Osteoblast (primary cell): ENCODE measurements at places on chromosomes 1 and 21. TPM values are rescaled to one million over a fixed set of nuclear protein-coding genes. Genes with fewer than 3 reads are reported as not detected.
A peak's percentile ranks its signal among the peaks of the same experiment; 100 is the strongest.

Gene ITGB2
- total RNA-seq = 13.3 and 15.2 TPM in 2 replicates

DNA sequence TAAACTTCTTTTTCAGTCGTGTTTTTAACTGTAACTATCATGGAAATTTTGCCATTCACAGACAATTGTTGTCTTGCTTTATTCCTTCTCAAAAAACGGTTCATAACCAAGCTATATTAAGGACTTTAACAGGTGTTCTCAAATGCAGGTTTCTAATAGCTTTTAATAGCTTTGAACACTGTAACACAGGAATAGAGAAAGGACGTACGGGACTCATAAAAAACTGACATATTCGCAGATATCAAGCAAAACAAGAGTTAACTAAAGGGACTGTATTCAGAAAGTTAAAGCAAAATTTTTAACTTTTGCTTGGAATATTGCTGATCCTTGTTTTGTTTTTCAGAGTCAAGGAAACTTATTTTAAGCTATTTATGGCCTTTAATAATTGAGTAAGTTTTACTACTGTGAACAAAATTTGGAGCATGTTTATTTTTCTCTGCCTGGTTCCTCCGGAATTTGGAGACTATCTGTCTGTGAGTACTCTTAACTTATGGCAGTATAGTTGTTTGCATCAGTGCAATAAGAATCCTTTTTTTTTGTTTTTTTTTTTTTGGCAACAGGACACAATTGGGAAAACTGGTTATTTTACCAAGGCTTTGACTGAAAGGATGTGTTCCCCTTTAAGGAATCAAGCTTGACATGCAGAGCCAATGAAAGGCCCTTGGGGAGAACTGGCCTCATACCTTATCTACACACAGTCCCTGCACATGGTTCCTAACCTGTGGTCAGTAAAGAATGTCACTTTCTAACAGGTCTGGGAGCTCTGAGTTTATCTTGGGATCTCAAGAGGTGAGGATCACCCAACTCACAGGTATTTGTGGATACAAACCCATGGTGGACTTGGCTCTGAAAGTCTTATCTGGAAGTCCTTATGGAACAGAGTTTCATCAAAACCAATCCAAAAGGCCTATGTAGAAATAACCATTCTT lies 5.8 kb upstream of the CD46 start:
- no peaks in the 10 kb centered on the region for H3K36me3 ChIP-seq
- no peaks in the 10 kb centered on the region for H3K27me3 ChIP-seq
- H3K4me3 ChIP-seq = no peak overlapping the region

DNA sequence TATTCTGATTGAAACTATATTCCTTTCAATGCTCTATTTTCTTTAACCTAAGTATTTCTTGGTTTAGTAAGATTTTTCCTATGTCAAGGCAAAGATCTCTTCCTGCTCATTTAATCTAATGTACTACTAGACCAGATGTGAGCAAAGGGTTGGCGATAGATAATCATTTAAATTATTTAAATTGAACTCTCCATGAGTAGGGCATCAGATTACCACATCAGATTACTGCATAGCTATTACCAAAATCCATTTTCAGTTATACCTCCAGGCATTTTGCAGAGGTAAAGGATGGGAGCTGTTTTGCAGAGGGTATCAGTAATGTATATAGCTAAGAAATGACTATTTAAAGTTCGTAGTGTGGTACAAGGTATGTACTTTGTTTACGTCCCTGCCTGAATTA lies 607.9 kb downstream of the PTPRC start:
- DNase-seq = no peak
- no peaks in the 10 kb centered on the region for H3K27me3 ChIP-seq
- no peaks in the 10 kb centered on the region for H3K36me3 ChIP-seq
- H3K4me1 ChIP-seq = no peaks in the 10 kb centered on the region
- no peak overlapping the region for H3K27ac ChIP-seq

GRCh38 chr1:108843390-108844137 lies 13.3 kb downstream of the AKNAD1 start:
- no peak overlapping the region for H3K27ac ChIP-seq
- H3K36me3 ChIP-seq = no peaks in the 10 kb centered on the region
- no peak overlapping the region for H3K4me3 ChIP-seq
- peaks cover 4% of the 10 kb centered on the region for H3K27me3 ChIP-seq
- no peaks in the 10 kb centered on the region for H3K4me1 ChIP-seq
- DNase-seq = no peak

DNA sequence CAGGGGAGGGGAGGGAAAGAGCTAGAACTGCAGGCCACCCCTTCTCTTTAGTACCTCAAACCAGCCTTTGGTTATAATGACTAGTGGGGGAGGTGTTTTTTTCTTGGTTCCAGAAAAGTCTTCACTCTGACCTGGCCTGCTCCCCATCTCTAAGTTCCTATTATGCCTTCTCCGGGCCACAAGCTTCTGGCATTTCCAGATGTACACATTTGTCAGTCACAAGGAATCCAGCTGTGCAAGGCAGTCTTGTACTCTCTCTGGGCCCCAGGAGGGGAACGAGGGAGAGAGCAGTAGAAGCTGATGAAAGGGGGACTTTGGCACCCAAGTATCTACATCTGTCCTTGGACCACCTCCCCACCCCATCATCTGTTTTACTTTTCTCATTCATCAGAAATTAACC lies 2.7 kb upstream of the FALEC start:
- peak; percentile 32 for DNase-seq
- H3K4me1 ChIP-seq = peaks cover 24% of the 10 kb centered on the region
- no peaks in the 10 kb centered on the region for H3K27me3 ChIP-seq

DNA sequence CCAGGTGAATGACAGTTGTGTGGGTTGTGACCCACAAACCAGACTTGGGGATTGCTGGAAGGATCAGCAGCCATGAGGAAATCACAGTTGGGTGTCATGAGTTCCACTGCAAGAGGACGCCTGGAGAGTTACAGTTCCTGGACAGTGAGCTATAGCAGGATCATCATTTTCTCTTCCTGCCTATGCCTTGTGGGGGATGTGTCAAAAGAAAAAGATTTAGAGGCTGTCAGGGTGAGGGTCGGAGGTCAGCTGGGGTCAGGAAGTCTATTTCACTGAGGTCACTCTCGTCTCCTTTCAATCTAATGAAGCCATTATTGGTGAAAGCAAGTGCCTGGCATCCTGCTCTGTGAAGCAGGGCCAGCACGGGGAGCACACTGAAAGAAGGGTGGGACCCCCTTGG lies 7.0 kb upstream of the LIN28A start:
- no peak overlapping the region for H3K27ac ChIP-seq
- no peaks in the 10 kb centered on the region for H3K36me3 ChIP-seq
- no peak overlapping the region for H3K4me3 ChIP-seq
- peak; percentile 74 for DNase-seq
- peaks cover 4% of the 10 kb centered on the region for H3K4me1 ChIP-seq
- H3K27me3 ChIP-seq = peaks cover 1% of the 10 kb centered on the region

DNA sequence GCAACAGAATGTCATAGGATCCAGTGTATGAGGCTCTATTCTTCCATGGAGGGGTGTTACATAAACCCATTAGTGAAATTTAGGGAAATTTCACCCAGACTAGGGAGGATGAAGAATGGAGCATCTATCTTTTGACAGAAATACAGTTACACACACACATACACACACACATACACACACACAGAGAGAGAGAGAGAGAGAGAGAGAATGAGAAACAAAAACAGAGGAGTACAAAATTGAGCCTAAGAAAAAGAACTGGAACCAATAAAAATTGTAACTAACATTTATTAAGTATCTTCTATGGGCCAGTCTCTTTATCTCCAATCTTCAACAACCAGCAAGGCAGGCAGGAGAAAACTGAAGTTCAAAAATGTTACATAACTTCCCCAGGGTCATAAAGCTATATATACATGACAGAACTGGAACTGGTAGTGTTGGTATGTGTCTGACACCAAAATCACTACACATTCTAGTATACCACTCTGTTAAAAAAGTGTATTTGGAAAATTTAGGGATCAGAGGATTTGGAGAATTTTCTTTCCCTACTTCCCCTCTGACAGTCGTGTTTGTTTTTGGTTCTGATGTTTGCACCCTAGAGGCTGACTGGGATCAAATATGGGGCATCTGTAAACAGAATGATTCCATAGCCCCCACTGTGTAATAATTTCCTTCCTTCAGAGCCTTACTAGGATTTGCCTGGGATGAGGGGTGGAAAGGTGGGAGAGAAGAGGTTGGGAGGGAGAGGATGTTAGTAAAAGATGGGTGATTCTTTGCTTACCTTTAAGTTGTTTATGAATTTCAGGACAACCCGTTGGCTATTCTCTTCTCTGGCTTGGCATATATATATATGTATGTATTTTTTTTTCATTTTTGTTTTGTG lies 1.0 kb upstream of the ZFYVE9 start:
- DNase-seq = peak; percentile 9
- peak overlapping the region; percentile 88 for H3K4me3 ChIP-seq
- H3K27me3 ChIP-seq = no peaks in the 10 kb centered on the region
- H3K27ac ChIP-seq = peak overlapping the region; percentile 77
- no peaks in the 10 kb centered on the region for H3K36me3 ChIP-seq

Gene CR1
- total RNA-seq = under 0.01 TPM in 1 of 2 replicates, not detected in the other

DNA sequence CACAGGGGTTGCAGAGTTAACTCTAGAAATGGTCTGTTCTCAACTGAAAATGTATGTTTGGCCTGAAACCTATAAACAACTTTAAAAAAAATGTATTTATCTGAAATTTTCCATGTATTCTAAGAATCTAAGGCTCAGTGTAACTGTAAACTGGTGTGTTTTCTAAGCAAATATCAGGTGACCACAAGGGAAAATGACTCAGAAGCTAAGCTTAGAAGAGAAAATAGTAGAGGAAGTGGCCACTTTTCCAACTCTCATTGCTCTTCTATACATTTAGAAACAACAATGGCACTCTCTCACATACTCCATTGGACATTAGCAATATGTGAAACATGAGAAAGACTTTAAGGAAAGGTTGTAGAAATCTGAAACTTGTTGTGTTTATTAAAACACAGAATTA lies 7.5 kb downstream of the TNFSF18 start:
- H3K27me3 ChIP-seq = no peaks in the 10 kb centered on the region
- H3K36me3 ChIP-seq = no peaks in the 10 kb centered on the region
- peaks cover 6% of the 10 kb centered on the region for H3K4me1 ChIP-seq
- H3K4me3 ChIP-seq = no peak overlapping the region
- H3K27ac ChIP-seq = no peak overlapping the region

Gene TP73
- not detected in 2 replicates for total RNA-seq

- H3K4me1 ChIP-seq = no peaks in the 10 kb centered on the region
- DNase-seq = no peak
- H3K27ac ChIP-seq = no peak overlapping the region
- H3K4me3 ChIP-seq = no peak overlapping the region
- no peaks in the 10 kb centered on the region for H3K36me3 ChIP-seq
Observed at GRCh38 chr1:174266476-174266875, 107.2 kb downstream of the RABGAP1L start.

DNA sequence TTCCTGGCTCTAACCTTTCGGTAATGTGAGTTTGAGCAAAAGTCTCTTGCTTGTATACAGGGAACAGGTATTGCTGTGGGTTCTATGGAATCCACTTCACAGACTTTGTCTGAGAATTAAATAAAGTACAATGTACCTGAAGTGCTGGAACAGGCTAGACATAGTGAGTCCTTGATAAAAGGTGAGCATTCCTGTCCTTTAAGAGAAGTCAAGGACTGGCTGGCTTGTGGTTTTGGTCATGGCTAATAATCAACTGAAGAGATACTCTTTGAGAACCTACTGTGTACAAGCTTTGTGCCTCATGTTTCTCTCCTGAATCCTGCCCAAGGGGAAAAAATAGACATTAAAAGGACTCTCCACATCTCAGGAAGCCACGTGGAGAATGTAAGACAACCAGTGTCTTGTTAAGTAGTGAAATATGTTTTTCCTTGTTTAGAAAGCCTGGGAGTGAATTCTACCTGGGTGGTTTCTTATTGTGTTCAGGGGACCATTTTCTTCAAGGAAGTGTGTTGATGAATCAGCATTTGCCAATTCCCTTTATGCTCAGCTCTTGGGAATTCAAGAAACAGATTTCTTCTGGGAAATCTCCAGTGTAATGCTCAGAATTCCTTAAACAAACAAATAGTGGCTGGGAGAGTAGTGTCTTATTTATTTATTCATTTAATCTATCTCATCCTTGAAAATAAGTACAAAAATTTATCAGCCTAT lies 55.2 kb upstream of the PLD5 start:
- H3K27ac ChIP-seq = no peak overlapping the region
- H3K4me3 ChIP-seq = no peak overlapping the region
- H3K4me1 ChIP-seq = no peaks in the 10 kb centered on the region
- no peaks in the 10 kb centered on the region for H3K36me3 ChIP-seq
- no peak for DNase-seq
- H3K27me3 ChIP-seq = no peaks in the 10 kb centered on the region

DNA sequence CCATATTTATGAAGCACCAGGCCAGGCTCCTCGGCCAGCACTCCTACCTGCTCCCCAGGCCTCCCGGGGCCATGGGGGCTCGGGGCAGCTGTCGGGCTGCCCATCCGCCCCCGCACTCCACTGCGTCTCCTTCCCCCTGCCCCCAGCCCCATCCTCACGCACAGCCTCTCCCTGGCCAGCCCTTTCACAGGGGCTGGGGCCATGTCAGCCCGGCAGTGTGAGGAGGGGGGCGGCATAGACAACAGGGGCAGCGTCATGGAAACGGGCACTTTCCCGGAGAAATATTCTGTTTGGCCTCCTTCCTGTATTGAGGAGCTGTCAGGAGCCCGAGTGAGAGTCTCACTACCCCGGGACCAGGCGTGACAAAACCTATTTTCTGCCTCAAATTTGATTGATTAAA lies 87.3 kb downstream of the CASZ1 start:
- DNase-seq = no peak
- peaks cover 40% of the 10 kb centered on the region for H3K27me3 ChIP-seq
- no peak overlapping the region for H3K27ac ChIP-seq

DNA sequence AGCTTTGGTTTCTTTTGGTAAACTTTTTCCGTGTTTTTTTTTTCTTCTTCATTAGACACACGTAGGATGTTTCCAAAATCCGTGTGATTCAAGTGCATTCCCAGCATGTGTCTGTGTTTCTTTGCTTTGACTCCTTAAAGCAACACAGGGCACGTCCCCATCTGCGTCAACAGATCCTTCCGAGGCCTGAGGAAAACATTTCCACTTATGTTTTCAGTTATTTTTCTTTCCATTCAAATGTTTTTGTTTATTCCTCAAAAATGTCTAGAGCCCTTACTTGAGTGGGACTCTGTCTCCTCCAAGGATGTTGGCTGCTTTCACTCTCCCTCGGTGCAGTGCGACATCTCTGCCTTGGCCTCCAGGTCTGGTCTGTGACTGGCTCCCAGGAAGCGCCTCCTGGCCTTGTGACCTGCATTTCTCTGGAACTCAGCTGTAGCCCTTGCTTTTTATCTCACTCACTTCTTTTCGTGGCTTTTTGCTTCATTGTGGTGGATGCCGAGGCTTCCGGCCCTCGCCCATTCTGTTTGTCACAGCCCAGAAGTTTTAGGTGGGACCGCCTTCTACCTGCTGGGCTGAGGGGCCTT lies 31.3 kb upstream of the SLC19A1 start:
- no peak for DNase-seq
- H3K36me3 ChIP-seq = no peaks in the 10 kb centered on the region
- H3K27me3 ChIP-seq = peaks cover 8% of the 10 kb centered on the region
- no peak overlapping the region for H3K27ac ChIP-seq
- H3K4me1 ChIP-seq = peaks cover 20% of the 10 kb centered on the region

DNA sequence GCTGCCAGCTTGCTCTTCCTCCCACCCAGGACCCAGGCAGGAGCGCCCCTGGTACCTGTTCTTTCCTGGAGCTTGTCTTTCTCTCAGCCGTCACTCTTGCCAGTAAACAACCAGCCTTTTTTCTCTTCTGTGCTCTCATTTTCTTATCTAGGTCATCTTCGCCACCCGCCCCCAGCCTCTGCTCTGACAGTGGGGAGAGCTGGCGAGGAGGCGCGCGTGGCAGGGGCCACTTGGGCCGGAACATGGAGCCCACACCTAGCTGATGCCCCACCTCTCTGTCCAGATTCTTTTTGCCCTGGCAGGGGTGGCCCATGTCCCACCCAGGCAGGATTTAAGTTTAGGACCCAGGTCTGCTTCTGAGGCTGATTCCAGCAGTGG lies 32.3 kb downstream of the PROK1 start:
- DNase-seq = no peak
- no peak overlapping the region for H3K4me3 ChIP-seq
- no peaks in the 10 kb centered on the region for H3K4me1 ChIP-seq
- H3K27ac ChIP-seq = no peak overlapping the region
- no peaks in the 10 kb centered on the region for H3K36me3 ChIP-seq
- peaks cover 37% of the 10 kb centered on the region for H3K27me3 ChIP-seq

Gene OXCT2
- total RNA-seq = 1.1 and 1.2 TPM in 2 replicates
